ENCODE measurements at places on chromosomes 3 and 15.

DNA sequence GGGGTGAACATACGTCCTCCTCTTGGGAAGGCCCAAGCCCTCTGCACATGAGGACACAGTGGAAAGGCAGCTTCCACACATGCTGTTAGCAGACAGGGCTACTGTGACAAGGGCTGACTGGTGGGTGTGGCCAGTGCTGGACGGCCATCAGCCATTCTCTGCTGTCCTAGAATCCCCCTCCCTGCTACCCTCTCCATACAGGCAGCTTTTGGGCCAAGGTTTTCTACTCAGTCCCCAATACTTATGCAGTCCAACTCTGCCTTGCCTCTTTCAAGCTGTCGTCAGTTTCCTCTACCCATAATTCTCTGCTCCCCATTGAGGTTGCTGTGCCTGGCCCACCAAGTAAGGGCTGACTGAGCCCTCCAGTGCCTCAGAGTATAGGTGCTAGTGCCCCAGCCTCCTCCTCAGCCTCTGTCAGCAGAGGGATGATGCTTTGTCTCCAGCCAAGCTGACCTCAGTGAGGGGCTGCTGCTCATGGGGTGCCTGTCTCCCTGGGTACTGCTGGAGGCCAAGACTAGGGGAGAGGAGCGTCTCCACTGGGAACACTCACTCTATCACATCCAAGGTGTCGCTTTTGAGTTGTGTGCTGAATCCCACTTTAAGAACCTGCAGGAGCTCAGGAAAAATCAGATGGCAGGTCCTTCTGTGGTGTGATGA, 2.8 kb downstream of the LOXL1 start:
- no peak for DNase-seq

- no peak for DNase-seq
These were observed 166.8 kb downstream of the TCF12 start for GRCh38 chr15:57085267-57085666.

GRCh38 chr3:78888635-78889034, 879.2 kb downstream of the ROBO1 start:
- DNase-seq = no peak

- no peak for DNase-seq
These were observed 24.6 kb upstream of the MCCC1 start for GRCh38 chr3:183123891-183124290.

DNA sequence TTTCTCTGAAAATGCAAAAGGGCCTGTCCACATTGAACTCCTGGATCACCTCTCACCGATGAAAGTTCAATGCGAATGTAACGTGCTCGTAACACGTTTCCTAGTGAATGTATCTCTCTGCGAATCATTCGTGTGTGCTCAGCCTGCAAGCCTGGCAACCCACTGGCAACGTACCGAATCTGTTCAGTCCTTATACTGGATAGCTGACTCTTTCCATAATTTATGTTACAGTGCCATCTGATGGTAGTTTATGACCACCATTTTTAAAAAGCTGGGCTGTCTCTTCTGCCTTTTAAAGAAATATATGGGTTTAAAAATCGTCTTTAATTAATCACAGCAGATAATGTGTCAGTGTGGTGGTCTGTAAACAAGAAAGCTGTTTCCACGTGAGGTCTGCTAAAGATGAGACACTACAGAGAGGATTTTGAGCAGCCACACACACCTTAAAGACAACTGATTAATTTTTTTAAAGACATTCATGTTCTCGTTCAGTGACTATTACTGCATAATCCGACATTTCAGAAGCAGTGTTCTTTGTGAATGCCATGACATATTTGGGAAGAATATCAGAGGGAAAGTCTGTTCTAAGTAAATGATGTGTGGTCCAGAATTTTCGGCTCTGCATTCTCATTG, 69.4 kb upstream of the FOXP1 start:
- DNase-seq = peak; percentile 25

GRCh38 chr3:186879781-186880180, 37.3 kb downstream of the ADIPOQ start:
- DNase-seq = no peak

- no peak for DNase-seq
These were observed 449 bp downstream of the ROBO1 start for GRCh38 chr3:79767194-79767904.

- DNase-seq = no peak
These were observed 53.0 kb downstream of the PLSCR2 start for GRCh38 chr3:146416366-146416765.

GRCh38 chr3:44685128-44685800, 27.2 kb upstream of the ZNF502 start:
- DNase-seq = peak; percentile 32

- no peak for DNase-seq
These were observed 70.0 kb downstream of the UBE3A start for GRCh38 chr15:25368850-25369249.

- DNase-seq = no peak
These were observed 6.1 kb upstream of the AP2M1 start for GRCh38 chr3:184168363-184169120.

- DNase-seq = no peak
These were observed 157.4 kb upstream of the NPHP3 start for GRCh38 chr3:132879656-132880055.

DNA sequence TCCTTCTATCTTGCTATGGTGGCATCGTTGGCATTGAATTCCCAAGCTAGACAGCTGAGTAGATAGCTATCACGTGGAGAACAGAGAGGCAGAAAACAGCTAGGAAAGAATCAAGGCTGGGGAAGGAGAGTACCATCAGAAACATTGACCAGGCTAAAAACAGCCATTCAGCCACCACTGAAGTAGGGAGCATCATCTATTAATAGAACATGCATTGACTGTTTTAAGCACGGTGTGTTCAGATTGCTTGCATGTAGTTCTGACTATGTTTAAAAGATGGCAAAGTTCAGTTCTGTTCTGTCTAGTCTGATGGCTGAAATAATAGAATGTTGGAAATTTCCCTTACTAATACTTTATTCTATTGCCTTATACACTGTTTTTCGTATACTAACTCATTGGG, 413.0 kb downstream of the GABRB3 start:
- no peak for DNase-seq

- DNase-seq = no peak
These were observed 103.5 kb downstream of the CBLB start for GRCh38 chr3:105765308-105765639.

DNA sequence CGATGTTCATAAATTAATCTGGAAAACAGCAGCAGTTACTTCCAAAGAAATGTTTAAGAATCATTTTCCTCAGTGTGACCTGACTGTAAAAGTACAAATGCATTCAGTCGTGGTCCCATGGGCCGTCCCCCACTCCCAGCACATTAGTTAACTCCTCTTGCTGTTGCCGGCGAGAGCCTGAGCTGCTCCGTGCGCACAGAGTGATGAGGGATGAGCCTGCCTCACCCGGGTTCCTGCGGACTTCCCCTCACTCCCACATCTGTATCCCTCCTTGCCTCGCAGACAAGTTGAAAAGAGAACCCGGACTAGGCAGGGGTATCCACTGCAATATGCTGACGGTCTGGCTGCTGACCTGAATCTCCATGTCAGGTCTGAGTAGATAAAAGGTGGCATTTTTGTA, 861.7 kb upstream of the NR2F2 start:
- DNase-seq = no peak

DNA sequence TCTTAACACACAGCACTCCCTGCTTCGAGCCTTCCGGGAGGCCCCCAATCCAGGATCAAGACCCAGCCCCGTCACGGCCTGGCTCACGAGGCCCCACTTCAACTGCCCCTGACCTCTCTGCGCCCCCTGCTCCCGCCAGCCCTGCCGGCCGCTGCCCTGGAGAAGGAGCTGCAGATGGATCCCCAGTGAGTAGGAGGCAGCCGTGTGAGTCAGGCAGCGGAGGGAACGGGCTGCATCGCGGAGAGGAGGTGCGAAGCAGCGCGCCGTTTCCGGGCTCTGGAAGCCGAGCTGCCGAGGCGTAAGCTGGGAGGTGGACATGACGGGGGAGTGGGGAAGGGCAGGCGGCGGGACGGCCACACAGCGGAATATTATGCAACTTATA, 133.4 kb downstream of the TPRA1 start:
- peak; percentile 14 for DNase-seq

- DNase-seq = no peak
These were observed 32.8 kb downstream of the BDH1 start for GRCh38 chr3:197522881-197523441.

GRCh38 chr3:73086071-73086494, 24.6 kb downstream of the EBLN2 start:
- peak; percentile 59 for DNase-seq

DNA sequence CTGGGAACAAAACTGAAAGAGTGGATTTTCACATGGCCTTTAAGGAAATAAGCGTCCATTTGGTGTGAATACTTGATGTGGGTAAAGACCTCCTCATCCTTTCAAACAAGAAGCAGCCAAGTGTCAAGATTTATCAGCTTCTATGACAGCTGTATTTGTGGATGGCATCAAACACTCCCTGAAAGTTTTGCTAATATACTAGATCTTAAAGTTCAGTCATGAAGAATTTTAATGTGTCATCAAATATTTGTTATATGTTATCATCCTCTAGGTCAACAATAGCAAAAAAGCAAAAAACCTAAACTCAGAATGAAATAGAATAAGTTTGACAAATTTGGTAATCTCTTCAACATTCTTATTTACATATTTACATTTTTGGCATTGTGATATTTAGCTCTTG, 29.1 kb upstream of the LYSMD4 start:
- DNase-seq = no peak

DNA sequence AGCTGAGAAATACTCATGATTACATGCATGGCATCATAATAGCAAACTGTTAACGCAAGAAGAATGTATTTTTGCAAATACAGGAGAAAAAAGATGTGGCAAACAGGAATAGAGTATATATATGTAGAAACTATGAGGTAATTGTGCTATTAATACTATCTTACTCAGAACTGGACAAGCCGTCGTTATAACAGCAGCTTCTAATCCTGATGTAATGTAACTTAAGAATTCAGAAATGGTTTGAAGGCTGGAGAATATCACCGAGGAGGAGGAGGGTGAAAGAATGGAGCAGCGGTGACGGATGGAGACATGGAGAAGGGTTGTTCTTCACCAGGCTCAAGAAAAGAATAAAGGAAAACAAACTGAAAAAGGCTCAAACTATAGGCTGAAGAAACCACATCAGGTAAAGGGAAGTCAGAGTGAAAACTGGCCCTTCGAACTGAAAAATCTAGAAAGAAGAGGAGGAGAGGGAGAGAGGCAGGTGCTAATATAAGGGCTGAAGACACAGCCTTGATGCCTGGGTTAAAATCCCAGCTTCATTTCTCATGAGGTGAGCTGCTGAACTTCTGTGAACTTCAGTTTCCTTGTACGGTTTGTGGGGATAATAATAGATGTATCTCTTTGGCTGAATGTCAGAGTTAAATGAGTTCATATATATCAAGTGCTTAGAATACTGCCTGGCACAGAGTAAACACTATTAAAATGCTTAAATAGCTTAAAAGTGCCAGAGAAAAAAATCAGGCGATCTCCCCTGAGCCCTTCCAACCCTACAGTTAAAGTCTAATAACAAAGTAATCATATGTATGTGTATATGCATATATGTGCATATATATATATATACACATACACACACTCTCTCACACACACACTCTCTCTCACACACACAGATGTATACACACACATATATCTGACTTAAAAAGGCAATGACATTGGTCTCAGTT, 43.9 kb downstream of the GOLIM4 start:
- no peak for DNase-seq

DNA sequence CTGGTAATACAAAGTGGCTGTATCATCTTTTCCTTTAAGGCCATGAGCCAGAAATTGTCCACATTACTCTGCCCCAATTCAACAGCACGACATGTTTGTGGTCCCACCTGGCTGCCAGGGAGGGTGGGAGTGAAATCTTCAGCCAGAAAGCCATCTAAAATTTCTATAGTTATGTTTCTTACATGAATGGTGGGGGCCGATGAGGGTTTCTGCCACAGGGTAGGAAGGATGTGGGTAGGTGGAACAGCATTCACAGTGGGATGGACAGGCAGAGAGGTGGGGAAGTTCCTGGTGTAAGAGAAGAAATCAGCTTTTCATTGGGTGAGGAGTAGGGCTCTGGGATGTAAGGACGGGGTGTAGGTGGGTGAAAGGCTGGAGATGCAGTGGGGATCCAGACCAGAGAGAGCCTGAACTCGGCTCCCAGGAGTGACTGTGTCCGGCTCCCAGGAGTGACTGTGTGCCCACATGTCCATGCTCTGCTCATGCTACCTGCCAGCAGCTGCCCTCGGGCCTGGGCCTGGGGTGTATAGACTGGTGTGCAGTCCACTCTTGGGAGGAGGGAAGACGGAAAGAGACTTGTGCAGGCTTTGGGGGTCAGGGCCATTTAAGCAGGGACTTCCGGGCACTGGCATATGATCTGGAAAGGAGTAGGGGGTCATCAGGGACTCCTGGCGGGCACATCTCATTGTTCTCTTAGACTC, 3.8 kb upstream of the FBLN2 start:
- DNase-seq = no peak

DNA sequence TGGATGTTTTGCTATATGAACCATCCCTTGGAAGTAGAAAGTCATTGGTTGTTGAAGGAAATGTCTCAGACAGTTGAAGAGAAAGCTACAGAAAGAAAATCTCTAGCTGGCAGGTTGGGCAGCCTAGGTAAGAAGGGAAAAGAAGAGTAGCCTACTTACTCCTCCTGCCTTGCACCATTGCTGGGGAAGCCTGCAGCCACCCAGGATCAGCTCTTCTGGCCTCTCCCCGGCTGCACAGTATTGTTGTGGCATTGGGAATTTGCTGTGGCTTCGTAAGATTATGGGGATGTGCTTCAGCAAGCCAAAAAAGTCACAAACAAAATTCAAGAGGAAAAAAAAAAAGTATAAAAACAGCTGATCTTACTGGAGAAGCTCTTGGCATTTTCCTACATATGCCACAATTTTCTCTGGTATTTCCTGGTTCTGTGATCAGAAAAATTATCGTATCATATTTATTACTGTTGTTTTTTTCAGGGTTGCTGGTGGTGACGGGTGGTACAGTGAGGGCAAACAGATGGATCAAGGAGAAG, 154.2 kb downstream of the TIGIT start:
- DNase-seq = no peak

- no peak for DNase-seq
These were observed 619 bp upstream of the CMTM8 start for GRCh38 chr3:32237670-32238452.

DNA sequence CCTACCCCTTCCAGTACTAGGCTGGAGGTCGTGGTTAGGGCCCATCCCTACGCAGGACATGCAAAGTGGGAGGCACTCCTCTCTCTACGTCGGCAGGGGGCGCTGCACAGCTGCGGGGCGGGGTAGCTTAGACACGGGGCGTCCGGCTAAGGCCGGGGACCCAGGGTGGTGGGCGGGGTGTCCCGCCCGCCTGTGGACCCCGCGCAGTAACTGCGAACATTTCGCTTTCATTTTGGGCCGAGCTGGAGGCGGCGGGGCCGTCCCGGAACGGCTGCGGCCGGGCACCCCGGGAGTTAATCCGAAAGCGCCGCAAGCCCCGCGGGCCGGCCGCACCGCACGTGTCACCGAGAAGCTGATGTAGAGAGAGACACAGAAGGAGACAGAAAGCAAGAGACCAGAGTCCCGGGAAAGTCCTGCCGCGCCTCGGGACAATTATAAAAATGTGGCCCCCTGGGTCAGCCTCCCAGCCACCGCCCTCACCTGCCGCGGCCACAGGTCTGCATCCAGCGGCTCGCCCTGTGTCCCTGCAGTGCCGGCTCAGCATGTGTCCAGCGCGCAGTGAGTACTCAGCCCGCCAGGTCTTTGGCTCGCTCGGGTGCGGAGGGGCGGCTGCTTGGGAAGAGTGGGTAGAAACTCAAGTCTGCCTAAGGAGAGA, at the start of gene IL12A:
Gene IL12A (plus strand): TSS at position 219 of the 655 bp plus-strand sequence.
- peak; percentile 82 for DNase-seq

All from stimulated activated CD4-positive, alpha-beta T cell treated with anti-CD3 and anti-CD28 coated beads, Interleukin-4, amount 100 ng/mL, for 24 hours (primary cell).